ENCODE measurements at places on chromosomes 6 and 20.
A peak's percentile ranks its signal among the peaks of the same experiment; 100 is the strongest.

DNA sequence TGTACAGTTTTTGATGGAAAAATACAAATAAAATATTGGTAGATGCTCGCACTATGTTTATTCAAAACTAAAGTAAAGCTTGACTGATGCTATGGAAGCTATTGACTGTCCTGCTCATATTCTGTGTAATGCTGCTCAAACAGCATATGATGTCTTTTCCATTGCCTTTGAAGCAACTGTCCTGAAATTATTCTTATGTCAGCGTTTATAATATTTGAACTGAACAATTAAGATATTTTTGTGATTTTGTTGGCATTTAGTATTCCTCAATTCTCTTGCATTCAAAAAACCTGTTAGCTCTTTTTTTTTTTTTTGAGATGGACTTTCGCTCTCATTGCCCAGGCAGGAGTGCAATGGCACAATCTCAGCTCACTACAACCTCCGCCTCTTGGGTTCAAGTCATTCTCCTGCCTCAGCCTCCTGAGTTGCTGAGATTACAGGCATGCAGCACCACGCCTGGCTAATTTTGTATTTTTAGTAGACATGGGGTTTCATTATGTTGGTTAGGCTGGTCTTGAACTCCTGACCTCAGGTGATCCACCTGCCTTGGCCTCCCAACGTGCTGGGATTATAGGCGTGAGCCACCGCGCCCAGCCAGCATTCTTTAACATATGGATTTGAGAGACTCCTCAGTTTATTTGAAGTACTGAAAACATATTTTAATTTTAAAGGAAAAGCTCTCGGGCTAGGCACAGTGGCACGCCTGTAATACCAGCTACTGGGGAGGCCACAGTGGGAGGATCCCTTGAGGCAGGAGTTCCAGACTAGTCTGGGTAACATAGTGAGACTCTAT lies 5.3 kb upstream of the DNAAF9 start:
- DNase-seq: no peak

DNA sequence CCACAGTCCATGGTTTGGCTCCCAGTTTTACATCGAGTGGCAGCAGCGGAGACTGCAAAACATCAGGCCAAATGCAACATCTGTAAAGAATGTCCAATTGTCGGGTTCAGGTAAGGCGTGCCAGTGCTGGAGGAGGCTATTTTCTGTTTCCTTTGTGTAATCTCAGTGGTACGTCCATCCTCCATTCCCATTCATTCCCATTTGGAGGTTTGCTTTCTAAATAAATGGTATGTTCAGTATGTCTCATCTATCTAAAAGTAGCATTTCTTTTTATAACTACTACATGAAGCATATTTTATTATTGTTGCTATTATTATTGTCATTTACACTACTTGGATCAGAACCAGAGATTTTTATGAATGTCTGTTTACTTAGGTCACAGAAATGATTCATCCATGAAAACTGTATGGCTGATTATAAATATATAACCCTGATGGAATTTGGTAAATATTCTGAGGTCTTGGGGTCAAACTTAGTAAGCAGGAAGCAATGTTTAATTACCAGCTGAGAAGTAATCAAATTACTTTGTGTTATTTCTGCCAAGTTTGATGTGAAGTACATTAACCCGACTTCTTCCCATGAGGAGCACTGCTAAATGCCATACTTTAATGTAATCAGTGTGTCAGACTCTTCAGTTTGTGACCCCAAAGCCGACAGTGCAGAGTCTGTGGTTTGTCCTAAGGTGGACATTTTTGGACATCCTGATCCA lies 512.9 kb downstream of the UTRN start:
- no peak for DNase-seq

DNA sequence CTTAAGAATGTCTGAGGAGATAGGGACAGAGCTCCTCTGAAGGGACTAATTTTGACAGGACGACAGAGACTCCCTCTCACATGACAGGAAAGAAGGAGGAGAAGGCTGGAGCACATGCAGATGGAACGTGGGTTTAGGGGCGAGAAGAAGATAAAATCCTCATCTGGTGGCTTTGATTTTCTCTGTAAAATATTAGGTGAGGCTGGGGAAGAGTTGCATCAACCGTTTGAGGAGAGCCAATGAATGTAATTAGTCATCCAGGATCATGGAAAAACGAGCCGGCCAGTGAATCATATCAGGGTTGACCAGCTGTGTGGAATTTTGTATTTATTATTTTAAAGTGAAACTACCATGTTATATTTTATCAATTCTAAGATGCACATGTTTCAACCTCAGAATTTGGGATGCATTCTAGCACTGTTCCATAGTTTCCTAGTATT lies 46.9 kb upstream of the ADGRF4 start:
- no peak for DNase-seq

DNA sequence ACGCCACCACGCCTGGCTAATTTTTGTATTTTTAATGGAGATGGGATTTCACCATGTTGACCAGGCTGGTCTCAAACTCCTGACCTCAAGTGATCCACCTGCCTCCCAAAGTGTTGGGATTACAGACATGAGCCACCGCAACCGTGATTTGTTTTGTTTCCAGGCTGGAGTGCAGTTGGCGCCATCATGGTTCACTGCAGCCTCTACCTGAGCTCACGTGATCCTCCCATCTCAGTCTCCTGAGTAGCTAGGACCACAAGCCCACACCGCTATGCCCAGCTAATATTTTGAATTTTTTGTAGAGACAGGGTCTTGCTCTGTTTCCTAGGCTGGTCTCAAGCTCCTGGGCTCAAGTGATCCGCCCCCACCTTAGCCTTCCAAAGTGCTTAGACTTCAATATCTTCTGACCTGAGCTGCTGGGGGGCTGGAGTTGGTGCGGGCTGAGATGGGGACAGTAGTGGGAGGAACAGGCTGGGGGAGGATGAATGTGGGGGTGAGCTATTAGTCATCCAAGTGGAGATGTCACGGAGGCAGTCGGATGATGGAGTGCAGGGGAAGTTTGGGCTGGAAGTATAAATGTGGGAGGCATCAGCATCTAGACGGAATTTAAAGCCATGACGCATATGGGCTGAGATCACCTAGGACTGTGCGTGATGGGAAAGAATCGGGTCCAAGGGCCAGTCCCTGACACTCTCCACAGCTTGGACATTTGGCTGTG lies 23.1 kb upstream of the ZMYND8 start:
- DNase-seq: no peak

DNA sequence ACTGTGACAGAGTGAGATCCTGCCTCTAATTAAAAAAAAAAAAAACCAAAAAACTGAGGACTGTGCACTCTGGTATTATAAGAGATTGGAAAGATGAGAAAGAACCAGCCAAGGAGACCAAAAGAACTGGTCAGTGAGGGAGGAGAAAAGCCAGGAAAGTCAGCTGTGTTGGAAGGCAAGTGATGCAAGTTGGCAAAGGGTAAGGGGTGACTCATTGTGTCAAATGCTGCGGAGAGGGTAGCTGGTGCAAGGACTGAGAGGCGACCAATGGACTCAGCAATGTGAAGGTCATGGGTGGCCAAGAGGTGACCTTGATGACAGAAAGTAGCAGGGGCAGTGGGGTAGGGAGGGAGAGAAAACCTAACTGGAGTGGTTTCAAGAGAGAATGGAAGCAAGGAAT lies 27.4 kb upstream of the LRRN4 start:
- DNase-seq: no peak

- DNase-seq: peak; percentile 57
Observed at GRCh38 chr20:38229376-38230252, 30.9 kb downstream of the KIAA1755 start.

DNA sequence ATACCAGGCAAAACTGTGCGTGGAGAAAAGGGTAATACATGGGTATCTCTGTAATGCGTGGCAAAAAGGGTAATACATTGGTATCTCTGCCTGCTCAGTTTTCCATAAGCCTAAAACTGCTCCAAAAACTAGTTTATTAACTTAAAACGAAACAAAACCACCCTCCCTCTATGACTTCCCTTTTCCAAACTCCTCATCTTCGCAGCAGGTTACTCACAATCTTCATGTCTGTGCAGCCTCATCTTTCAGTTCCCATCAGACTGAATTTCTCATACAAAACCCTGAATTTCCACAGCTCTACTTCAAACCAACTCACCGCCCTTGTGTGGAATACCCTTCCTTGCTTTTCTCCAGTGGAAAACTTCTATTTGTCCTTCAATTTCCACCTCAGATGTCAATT lies 199.4 kb downstream of the PHACTR1 start:
- DNase-seq: peak; percentile 10

- peak; percentile 40 for DNase-seq
Observed at GRCh38 chr20:47568019-47568418, 66.3 kb downstream of the NCOA3 start.

- DNase-seq: no peak
Observed at GRCh38 chr20:2130062-2130591, 28.5 kb downstream of the STK35 start.

DNA sequence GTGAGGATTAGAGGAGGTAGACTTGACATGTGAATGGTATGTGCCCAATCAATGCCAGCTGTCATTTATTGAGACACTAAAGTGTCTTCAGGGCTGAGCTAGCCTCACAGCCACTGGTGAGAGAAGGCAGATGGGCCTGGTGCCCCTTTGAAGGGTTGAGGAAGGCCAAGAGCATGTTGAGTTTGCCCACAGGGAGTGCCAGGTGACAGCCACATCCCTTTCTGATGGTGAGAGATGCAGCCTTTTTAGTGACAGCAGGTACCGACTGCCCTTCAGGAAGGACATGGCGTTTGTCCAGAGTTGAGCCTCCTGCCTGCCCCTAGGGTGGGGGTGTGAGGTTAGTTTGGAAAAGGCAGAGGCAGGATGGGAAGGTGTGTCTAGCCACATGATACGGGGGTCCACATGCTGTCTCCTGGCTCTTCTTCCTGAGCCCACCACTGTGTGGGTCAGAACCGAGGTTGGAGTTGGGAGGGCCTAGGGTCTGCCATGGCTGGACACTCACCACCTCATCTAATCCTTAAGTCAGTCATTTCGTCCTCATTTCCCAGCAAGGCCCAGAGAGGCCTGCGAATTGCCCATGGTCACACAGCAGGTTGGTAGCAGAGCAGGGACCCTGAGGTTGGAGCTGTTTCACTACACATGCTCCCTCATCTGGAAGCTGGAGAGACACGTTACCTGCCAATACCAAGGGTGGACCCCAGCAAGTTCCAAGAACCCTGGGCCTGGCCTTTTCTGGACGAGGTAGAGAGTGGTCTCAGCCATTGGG lies 32.5 kb downstream of the SPDEF start:
- DNase-seq: no peak

DNA sequence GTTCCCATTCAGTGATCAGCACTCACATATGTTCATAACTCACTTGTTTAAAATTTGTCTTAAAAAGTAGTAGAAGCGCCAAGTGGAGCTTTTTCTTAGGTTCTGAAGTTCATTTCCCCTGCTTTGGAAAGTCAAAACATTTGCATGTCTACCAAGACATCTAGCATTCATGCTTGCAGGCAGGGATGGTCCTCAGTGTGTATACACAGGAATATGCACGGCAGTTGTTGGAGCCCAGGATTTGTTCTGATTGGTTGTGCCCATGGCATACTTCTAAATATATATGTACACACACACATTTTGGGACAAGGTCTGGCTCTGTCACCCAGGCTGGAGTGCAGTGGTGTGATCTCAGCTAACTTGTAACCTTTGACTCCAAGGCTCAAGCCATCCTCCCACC lies 2.4 kb upstream of the GPX6 start:
- DNase-seq: no peak

Measured in hematopoietic multipotent progenitor cell treated with erythropoietin and hydrocortisone succinate and interleukin-3 and kit ligand, for 6 days (in vitro differentiated cells).